ENCODE measurements at places on chromosomes 2 and 18.
A peak's percentile ranks its signal among the peaks of the same experiment; 100 is the strongest.

DNA sequence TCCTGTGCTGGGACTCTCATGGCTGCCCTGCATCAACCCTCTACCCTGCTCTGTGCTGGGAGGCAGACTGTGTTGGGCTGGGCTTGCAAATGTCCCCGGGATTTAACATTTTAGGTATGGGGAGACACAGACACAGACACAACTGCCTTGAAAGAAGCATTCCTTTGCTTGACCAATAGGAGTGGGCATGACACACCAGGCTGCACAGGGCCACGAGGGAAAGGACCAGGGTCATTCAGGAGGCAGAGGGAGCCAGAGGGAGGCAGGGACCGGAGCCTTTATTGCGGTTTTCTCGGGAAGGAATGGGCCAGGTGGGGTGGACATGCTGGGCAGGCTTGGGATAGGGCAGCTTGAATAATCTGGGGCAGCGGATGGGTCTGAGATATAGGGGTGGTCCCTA is 238.7 kb upstream of the COPS8 start:
- no peak for DNase-seq

- no peak for DNase-seq
These were observed 22.9 kb downstream of the DARS1 start for GRCh38 chr2:135962366-135963123.

- no peak for DNase-seq
These were observed 87.3 kb downstream of the BABAM2 start for GRCh38 chr2:27977731-27978312.

GRCh38 chr18:907885-908757 is 3.5 kb downstream of the ADCYAP1 start:
- no peak for DNase-seq

GRCh38 chr2:46278952-46279351 is 18.3 kb upstream of the EPAS1 start:
- DNase-seq = no peak

DNA sequence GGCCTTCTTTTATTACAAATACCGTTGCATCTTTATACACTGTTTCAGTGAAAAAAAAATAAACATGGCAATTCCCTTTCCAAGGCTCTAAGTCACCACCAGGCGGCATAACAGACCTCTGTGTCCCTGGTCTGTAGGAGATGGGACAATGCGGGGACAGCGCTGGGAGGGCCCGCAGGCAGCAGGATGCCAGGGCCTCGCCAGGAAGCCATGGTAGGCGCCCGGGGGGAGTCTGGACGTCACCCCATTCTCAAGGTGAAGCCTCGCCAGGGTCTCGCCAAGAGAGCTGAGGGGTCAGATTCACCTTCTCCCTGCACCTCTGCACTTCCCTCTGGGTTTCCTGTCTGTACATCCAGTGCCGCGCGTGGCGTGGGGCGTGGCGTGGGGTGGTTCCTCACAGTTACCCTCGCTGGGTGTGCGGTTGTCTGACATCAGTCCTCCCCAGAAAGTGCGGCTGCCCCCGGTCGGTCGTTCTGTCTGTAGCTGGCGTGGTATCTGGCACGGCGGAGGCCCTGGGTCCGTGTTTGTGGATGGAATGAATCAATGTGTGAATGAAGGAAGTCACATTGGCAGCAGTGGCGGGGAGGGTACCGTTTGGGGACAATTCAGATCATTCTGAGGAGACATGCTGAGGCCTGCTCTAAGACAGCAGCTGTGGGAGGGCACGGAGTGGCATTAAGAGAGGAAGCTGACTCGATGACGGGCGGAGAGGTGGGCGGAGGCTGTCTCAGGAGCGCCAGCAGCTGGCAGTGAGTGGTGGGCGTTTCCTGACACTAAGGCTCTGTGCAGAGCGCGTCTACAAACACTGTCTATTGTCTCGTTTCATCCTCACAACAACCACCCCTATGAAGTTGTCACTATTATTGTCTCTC is 46.0 kb downstream of the LRRFIP1 start:
- DNase-seq = peak; percentile 44

DNA sequence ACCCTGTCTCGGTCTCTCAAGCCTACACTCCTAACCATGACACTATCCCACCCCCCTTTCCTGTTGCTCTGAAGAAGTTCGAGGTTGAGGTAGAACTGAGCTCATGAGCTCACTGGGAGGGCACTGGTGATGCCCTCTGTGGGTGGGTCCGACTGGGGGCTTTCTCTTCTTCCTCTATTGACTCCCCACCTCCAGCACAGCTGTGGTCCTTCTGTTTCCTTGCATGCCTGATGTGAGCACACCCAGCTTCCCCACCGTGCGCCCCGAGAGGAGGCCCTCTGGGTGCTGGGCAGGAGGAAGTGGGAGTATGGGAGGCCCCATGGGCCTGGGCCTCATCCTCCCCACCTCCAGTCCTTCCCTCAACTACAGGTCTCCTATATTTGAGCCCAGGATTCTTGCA is 20.9 kb downstream of the SPEG start:
- no peak for DNase-seq

DNA sequence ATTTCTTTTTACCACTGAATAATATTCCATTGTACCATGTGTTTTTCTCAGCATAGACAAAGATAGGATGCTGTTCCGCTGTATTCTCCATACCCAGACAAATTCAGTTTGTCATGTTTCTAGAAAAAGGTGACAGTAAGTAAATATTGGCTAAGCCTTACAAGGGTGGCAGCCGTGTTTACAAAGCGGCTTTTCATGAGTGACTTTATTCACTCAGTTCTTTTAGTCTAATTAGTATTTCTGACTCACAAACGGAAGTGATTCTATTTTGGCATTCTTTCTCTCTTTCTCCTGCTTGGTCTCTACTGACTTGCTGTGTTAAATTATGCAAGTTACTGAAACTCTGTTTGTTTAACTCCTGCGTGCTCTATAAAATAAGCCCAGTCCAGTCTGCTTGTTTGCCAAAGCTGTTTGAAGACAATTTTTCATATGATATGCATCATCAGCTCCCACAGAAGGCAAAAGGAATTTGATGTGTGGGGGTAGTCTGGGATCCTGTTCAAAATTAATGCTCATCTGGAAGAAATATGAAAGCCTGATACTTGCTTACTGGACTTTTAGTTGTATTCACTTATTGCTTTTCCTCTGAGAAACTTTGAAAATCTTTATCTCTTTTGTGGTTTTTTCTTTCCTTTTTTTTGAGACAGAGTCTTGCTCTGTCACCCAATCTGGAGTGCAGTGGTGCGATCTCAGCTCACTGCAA is 2.3 kb upstream of the PLEKHH2 start:
- DNase-seq = no peak

GRCh38 chr2:147525819-147526489 is 318.9 kb upstream of the ACVR2A start:
- DNase-seq = no peak

- DNase-seq = no peak
These were observed 96.8 kb downstream of the ST6GAL2 start for GRCh38 chr2:106789185-106789584.

DNA sequence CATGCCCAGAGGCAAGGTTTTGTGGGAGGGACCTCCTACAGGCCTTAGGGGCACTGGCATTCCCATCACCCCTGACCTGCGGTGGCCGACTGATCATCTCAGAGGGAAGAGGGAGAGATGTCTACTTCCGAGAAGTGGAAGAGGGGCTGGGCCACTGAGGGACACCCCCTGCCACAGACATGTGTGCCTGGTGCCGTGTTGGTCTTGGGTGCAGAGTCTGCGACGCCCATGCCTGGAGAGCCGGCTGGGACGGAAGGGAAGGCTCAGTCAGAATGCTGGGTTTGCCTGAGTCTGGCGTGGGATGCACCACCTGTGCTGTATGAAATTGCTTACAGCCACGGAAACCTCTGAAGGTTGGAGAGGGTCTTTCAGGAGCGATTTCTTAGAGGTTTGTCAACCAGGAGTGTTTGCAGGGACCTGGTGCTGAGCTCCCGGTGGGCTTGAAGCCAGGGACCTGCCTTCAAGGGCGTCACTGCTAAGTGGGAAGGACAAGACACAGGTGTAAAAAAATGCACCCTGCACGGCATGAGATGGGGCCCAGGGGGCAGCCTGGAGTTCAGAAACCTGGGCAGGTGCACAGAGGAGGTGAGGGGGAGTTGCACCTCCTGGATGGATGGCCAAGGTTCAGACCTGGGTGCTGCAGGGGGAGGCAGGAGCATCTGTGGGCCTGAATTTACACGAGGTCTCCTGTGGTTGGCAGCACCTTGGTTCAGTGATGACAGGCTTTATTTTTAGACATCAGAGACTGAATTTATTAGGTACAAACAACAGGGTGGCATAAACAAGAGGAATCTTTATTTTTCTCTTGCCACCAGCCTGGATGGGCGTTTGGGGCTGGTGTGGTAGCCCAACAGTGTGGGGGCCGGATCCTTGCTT is 100.3 kb downstream of the CTIF start:
- no peak for DNase-seq

DNA sequence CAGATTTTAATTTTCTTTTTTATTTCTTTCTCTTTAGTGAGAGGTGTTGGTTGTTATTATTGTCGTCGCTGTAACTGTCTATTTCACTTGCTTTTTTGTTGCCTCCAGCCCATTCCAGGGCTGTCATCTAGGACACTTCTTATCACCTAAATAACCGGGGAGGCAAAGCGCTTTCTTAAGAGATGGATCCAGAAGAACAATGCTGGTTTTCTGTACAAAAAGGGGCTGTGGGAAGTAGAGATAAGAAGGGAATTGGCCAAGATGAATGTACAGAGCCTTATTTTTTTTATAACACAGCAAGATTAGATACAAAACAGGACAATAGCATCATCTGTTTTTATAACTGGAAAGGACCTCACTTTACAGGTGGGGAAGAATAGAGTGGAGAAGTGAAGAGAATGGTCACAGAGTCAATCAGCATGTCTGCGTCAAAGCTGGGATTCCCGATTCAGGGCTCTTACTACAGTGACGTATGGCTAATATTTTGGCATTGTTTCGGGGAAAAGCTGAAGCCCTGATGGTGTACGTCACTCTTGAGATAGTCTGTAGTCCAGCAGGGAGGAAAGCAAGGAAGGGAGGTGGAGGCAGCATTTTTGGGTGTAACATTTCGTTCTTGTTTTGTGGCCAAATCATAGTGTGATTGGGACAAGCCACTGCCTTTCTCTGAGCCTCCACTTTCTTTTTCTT is 23.2 kb downstream of the IL1B start:
- no peak for DNase-seq

GRCh38 chr2:63796366-63796765 is 45.3 kb upstream of the UGP2 start:
- DNase-seq = no peak

DNA sequence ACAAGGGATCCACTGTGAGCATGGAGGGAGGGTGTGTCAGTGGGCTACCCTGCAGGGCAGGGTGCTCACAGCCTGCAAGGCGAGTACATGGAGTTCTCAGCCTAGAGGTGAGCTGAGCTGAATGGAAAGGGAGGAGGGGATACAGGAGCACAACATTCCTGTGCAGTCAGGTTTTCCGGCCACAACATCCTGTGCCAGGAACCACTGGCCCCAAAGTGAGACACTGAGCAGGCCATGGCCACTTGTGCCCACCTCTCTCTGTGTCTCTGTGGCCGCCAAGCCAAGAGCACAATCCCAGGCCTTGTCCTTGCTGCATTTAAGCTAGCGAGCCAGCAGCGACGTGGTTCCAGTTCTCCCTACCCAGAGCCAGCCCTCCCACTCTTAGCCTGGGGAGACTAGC is 6.1 kb downstream of the DOK1 start:
- DNase-seq = no peak

- no peak for DNase-seq
These were observed 54.2 kb upstream of the TACR1 start for GRCh38 chr2:75253526-75253925.

GRCh38 chr2:174762464-174762863 is 1.8 kb downstream of the CHRNA1 start:
- DNase-seq = no peak

GRCh38 chr2:112204411-112204810 is 50.4 kb downstream of the ZC3H8 start:
- no peak for DNase-seq

DNA sequence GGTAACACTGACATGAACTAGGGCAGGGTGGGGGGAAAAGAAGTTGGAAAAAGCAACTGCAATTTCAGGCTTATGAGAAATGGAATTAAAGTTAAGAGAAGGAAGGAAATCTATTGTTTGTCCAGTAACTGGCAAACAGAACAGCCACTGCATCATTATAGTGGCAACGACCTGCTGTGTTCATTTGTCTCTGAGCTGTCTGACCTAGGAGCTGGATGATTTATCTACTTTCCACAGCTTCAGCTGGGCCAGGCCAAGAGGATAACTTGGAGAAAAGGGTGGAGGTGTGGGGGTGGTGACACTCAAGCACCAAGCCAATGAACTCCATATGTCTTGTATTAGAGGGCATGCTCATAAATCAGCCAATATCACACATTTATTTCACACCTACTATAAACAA is 291.5 kb upstream of the KLHL29 start:
- DNase-seq = no peak

- no peak for DNase-seq
These were observed 407.2 kb upstream of the NETO1 start for GRCh38 chr18:73274812-73275621.

GRCh38 chr2:3266925-3267867 is 110.4 kb downstream of the EIPR1 start:
- DNase-seq = no peak

- DNase-seq = no peak
These were observed 413.6 kb downstream of the PTH2R start for GRCh38 chr2:208820014-208820688.

- DNase-seq = no peak
These were observed 10.5 kb downstream of the DRC1 start for GRCh38 chr2:26412091-26412673.

GRCh38 chr2:1722692-1723091 is 21.6 kb downstream of the PXDN start:
- DNase-seq = no peak

- no peak for DNase-seq
These were observed 131.0 kb downstream of the DPP4 start for GRCh38 chr2:161943011-161943410.

DNA sequence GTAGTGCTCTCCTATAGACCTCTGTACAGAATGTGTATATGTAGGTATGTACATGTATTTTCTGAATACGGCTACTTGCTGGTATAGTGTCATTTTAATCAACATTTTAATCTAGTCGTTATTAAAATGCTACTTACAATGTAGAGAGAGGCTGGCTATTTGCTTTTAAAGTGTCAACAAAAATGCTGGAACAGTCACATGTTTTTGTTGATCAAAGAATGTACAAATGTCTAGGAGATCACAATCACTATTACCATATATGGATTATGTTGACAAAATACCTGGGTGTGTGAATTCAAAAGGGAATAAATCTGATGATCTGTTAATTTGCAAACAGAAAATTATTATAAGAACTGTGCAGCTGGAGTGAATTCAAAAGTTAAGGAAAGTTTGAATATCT is 170.3 kb downstream of the CAMKMT start:
- no peak for DNase-seq

- DNase-seq = no peak
These were observed 157.2 kb upstream of the TMEM200C start for GRCh38 chr18:6052449-6052913.

DNA sequence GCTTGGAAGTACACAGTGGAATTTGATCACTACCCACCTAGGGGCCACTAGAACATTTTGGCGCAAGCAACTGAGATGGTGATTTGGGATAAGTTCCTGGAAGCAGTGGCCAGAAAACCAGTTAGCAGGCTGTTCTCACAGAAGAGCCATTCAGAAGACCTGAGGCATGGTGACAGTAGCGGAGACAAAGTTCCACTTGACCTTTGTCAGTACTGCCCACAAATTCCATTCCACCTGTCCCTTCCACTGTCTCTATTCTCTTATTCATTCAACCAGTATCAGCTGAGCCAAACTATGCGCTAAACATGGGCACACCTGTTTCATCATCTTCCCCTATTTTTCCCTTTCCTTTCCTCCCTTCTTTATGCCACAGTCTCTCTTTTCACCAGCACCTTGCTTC is 59.2 kb upstream of the PPP1CB start:
- DNase-seq = no peak
